KG1 (cell line): ENCODE measurements at places on chromosomes 5 and 9.

- DNase-seq: no peak
Measured at GRCh38 chr5:66129144-66129543, 15.0 kb upstream of the SREK1 start.

DNA sequence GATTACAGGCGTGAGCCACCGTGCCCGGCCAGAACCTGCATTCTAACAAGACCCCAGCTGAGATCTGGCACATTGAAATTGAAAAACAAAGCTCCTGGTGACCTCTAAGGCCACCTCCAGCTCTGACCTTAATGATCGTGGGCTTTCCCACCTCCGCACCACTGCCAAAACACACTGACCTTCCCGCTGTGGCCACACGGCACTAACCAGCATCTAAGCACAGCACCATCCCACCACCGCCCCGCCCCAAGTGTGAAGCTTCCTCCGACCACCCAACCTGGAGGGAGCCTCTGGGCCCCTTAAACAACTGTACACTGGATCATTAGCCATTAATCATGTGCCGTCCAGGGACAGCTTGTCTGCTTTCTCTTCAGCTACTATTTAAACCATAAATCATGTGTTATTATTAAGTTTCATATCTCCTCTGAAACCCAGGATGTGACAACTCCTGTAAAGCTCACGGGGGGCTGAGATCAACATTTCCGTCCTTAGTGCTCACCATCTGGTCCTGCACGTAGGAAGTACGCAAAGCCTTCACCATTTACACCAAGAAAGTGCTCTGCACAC is 80.6 kb downstream of the COL23A1 start:
- no peak for DNase-seq

- DNase-seq: no peak
Measured at GRCh38 chr9:119280740-119281485, 88.3 kb downstream of the BRINP1 start.

GRCh38 chr5:172098883-172099282 is 89.1 kb downstream of the STK10 start:
- DNase-seq: no peak

DNA sequence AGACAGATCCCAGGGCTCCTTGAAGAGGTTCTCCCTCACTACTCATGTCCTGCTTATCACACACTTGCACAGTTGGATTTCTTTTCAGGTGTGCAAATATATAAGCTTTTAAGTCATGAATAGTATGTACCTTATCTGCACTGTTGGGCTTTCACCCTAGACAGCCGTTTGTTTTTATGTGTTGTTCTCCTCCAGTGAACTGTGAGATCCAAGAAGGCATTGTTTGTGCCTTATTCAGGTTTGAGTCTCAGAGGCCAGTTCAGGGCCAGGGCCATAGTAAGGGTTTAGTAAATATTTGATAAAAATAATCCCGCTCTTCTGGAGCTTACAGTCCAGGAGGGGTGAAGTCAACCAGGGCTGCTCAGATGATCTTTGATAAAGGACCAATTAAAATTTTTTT is 480.0 kb downstream of the TMEM38B start:
- DNase-seq: no peak

GRCh38 chr5:15946026-15946425 is 233.6 kb downstream of the MARCHF11 start:
- no peak for DNase-seq

DNA sequence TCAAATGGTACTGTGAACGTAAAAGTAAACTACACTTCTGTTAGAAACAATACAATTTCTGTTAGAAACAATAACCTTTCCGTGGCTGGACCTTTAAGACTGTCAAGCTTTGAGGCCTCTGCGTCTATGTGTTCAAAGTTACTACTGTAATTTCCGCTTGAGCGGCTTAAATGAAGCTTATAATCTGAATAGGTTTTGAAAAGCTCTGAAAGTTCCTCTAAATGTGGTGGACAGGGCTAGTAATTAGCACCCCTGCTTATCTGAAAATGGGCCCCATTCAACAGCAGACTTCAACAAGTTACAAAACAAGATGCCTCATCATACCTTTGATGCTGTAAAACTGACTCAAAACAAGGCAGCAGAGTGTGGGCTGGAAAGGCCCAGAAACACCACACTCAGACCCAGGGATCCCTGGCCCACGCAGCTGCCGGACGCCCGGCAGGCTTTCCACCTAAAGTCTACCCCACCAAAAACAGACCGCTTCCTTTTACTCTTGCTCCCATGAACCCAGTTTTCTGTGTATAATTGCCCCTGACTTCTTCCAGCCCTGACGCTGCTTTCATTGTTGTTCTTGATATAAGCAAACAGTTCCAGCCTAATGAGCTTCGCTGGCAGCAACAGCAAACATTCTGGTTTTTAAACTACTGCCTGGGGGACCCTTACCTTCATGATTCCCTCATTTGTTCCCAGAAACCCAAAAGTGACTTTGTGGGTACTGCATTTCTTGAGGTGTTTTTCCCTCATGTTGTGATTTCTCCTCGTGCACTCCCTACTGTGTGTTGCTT is 66.7 kb downstream of the TLE1 start:
- DNase-seq: no peak

GRCh38 chr5:135393229-135393628 is 5.8 kb downstream of the MACROH2A1 start:
- DNase-seq: no peak
